ENCODE measurements at places on chromosomes 5 and 9.

GRCh38 chr9:113807173-113808061 lies 68.7 kb upstream of the ZNF618 start:
- peak; percentile 13 for DNase-seq

GRCh38 chr9:108463932-108464606 lies 391.7 kb downstream of the ACTL7B start:
- no peak for DNase-seq

DNA sequence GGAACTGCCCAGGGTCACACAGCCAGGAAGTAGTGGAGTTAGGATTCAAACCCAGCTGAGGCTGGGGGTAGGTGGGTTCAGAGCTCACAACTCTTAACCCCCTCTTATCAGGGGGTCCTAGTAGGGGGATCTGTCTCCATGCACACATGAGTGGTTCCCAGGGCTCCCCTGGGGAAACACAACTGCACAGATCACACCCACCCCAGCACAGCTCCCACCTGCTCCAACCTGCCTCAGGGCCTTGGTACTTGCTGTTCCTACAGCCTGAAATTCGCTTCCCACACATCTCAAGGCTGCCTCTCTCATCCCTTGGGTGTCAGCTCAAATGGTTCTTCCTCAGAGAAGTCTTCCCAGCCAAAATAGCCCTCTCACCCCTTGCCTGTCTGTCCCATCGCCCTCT lies 4.8 kb downstream of the SNCB start:
- no peak for DNase-seq

- no peak for DNase-seq
Measured at GRCh38 chr5:157247267-157247666, 18.7 kb upstream of the CYFIP2 start.

DNA sequence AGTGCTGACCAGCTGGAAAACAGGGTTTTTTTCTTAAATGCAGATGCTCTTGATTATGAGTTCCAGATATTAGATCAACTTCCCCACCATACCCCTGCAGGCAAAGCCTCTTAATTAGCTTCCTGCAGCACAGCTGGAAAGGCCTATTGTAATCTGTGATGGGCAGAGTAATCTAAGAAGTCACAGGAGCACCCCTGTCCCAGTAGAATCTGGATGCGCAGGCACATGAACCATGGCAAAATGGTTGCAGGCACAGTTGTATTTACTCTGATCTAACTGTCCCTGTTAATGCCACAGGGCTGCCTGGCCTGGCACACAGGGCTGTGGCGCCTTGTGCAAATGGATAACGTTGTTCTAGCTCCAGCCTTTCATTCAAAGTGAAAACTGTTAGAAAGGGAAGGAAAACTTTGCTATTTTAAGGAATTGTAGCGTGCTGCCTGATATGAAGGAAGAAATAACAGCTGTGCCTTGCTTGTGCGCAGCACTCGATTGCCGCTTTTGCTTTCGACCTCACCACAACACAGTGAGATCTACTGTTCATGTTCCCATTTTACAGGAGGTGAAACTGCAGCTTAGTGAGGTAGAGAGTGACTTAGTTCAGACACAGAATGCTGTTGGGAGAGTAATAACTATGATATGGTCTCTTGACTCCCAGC lies 2.3 kb downstream of the TGFBI start:
- DNase-seq = no peak
